ENCODE measurements at places on chromosomes 5 and 9.

GRCh38 chr5:139075066-139076050 is 122.8 kb downstream of the SIL1 start:
- no peak for DNase-seq

DNA sequence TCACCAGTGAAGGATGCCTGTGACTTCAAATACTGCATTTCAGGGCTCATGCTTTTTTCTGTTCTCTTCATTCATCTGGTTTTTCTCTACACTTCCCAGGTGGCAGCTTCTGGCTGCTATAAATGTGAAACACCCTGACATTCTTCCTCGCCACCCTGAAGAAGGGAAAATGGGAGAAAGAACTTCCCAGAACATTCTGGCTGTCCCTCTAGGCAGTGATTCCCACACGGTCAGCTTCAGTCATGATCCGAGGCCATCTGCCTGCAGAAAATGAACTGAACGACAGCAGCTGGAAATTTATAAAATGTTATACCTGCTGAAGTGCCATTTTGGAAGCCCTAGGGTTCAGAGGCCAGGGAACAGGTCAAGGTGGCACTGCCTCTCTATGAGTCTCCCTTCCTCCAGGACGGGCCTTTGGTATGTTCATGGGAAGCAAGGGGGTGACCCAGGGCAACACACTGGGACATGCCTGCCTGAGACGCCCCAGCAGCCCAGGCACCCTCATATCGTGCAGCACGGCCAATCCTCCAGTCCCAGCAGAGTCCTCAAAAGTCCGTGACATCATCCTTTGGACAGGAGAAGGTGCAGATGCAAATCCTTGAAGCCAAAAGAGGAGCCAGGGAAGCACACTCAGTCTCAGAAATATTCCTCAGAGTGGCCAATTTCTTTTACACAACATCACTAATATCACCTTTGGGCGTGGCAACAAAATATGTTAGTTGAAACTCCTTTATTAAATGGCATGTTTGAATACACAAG is 107.1 kb downstream of the SEMA5A start:
- DNase-seq, result no peak

GRCh38 chr5:31638748-31639418 is at the start of gene PDZD2:
Gene PDZD2, plus strand, starts transcription at chr5:31639131.
- peak; percentile 52 for DNase-seq

DNA sequence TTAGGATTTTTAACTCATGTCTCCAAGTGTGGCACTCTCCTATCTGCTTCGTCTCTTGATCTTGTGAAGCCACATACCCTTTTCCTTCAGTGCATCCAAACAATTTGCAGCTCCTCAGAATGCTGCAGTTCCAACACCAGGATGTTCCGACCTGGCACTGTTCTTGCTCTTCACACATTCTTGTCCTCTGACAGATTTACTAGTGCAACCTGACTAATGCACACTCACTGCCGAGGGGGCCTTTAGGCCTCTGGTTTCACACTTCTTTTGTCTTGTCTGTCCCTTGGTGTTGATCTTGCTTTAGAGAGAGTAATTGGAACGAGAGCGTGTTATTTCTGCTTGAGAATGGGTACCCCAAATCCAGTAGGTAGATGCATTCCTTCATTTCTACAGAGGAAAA is 15.0 kb downstream of the ARHGAP26 start:
- no peak for DNase-seq

GRCh38 chr5:74442466-74442865 is 198.1 kb downstream of the ENC1 start:
- no peak for DNase-seq

- DNase-seq, result peak; percentile 78
These were observed 18.7 kb upstream of the RNF130 start for GRCh38 chr5:180090098-180090768.

DNA sequence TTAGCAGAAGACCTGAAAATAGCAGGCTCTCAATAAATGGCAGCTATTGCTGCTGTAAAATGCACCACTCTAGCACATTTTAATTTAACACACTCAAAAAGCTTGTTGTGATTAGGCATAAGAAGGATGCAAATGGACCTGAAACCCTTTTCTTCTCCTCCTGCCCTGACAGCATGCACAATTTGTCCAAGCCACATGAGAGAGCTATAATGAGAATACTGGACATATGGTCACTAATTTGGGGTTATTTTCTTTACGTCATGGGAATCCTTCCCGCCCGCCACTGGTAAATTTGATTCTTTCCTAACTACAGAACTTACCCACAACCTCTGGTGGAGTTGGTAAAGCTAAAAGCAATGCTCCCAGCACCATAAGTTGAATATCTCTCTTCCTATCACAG is 62.1 kb downstream of the TRIM32 start:
- DNase-seq, result no peak

- DNase-seq, result no peak
These were observed 16.1 kb downstream of the C9orf50 start for GRCh38 chr9:129604766-129605163.

- DNase-seq, result no peak
These were observed 178.1 kb downstream of the TMEM161B start for GRCh38 chr5:88090506-88090905.

GRCh38 chr9:81477669-81478068 is 211.7 kb downstream of the TLE1 start:
- no peak for DNase-seq
